SIG-M5 (cell line): ENCODE measurements at places on chromosomes 2 and 18.

DNA sequence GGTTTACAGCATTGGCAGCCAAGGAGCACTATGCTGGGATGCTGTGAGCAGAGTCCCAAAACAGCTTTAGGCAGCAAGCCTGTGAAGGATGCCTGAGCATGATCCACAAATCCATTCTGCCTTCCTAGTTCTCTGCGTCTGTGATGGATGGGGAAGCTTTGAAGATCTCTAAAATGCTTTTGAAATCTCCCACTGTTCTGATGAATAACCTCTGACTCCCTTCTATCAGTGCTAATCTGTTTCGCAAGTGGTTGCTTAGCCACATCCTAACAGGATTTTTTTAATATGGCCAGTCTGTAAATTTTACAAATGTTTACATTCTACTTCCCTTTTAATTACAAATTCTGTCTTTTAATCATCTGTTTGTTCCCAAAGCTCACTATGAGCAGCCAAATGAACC lies 319.2 kb downstream of the GULP1 start:
- no peak for DNase-seq

- no peak for DNase-seq
These were observed 2037.8 kb upstream of the LRRTM1 start for GRCh38 chr2:82342356-82342755.

GRCh38 chr2:102891296-102891695 lies 129.5 kb downstream of the TMEM182 start:
- DNase-seq: peak; percentile 82

GRCh38 chr2:173240083-173240482 lies 114.6 kb upstream of the CDCA7 start:
- DNase-seq: no peak

GRCh38 chr2:204611017-204611631 lies 65.8 kb downstream of the PARD3B start:
- no peak for DNase-seq

GRCh38 chr2:225582355-225583116 lies 183.0 kb downstream of the NYAP2 start:
- DNase-seq: no peak

DNA sequence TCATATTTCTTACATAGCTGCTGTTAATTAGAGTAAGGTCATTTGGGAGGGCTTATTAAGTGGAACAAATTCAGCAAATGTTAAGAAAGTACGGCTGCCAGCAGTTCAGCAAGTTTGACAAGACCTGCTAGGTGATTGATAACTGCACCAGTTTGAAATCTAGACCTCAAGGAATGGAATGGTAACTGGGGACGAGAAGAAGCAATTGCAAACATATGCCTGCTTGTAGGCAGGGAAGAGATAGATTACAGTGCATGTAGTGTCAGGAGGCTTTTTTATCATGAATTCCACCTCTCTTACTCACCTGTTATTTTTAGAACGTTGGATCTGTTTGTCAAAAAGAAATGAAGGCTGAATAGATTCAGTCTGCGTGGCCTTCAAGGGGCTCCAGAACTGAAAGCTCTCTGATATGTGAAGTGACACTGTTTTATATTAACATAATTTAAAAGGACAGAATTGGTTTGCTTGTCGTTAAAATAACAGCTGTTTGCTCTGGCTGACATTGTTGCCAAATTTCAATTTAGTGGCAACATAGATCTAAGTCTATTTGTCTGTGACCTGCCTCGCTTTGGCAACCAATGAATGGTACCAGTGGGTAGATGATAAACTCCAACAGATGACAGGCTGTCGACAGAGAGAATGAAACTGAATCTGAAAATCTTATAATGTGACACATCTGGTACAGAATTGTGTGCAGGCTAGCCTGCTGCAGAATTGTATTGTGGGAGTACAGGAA lies 199.3 kb downstream of the ZNF407 start:
- no peak for DNase-seq
